ENCODE measurements at places on chromosomes 12 and 14. TPM values are rescaled to one million over a fixed set of nuclear protein-coding genes. Genes with fewer than 3 reads are reported as not detected.

- DNase-seq: no peak
- H3K27ac ChIP-seq: no peak overlapping the region
- H3K4me3 ChIP-seq: no peak overlapping the region
- H3K27me3 ChIP-seq: no peaks in the 10 kb centered on the region
- H3K4me1 ChIP-seq: no peaks in the 10 kb centered on the region
These were observed 201.8 kb downstream of the NUBPL start for GRCh38 chr14:31763041-31763440.

The ESYT1 gene
- 75.3 TPM for total RNA-seq

DNA sequence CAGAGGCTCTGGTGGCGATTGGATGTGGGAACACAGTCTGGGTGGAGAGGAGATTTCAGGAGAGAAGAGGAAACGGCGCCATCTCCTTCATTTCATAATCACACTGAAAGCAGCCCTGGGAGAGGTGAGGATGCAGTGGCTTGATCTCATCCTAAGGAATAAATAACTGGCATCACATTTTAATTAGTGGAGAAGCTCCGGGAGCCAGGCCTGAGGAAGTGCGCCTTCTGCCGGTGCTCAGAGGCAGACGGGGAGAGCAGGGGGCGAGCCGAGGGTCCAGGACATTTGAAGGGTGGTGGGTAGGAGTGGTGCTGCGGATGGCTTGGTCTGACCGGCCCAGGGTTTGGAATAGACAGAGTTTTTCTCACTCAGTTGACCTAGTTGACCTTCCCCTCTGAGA is 265.0 kb downstream of the CACNA1C start:
- H3K4me3 ChIP-seq: no peak overlapping the region
- DNase-seq: no peak
- H3K4me1 ChIP-seq: peaks cover 19% of the 10 kb centered on the region
- no peaks in the 10 kb centered on the region for H3K36me3 ChIP-seq

The MYBPC1 gene
- total RNA-seq: not detected

- H3K4me1 ChIP-seq: no peaks in the 10 kb centered on the region
- no peaks in the 10 kb centered on the region for H3K27me3 ChIP-seq
- H3K27ac ChIP-seq: no peak overlapping the region
- no peak for DNase-seq
- H3K36me3 ChIP-seq: no peaks in the 10 kb centered on the region
These were observed 308.7 kb downstream of the RPAP3 start for GRCh38 chr12:47396902-47397663.

DNA sequence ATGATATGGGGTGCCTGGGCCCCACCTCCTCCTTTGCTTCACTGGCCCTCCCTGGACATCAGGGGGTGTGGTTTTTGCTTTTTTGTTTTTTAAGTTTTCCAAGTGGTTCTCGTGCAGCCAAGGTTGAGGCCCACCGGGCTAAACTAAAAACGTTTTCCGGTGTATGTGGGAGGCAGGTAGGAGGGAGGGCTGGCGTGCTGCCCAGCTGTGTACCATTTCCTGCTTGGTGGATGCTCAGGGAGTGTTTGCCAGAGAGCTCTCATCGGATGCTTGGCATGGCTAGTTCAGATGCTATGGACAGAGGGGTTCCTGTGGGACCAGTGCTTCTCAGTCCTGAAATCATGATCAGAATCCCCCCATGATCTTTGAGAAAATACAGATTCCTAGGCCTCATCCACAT is 246.4 kb downstream of the CACNA1C start:
- no peak for DNase-seq
- H3K27ac ChIP-seq: no peak overlapping the region
- no peak overlapping the region for H3K4me3 ChIP-seq
- H3K4me1 ChIP-seq: peaks cover 3% of the 10 kb centered on the region

DNA sequence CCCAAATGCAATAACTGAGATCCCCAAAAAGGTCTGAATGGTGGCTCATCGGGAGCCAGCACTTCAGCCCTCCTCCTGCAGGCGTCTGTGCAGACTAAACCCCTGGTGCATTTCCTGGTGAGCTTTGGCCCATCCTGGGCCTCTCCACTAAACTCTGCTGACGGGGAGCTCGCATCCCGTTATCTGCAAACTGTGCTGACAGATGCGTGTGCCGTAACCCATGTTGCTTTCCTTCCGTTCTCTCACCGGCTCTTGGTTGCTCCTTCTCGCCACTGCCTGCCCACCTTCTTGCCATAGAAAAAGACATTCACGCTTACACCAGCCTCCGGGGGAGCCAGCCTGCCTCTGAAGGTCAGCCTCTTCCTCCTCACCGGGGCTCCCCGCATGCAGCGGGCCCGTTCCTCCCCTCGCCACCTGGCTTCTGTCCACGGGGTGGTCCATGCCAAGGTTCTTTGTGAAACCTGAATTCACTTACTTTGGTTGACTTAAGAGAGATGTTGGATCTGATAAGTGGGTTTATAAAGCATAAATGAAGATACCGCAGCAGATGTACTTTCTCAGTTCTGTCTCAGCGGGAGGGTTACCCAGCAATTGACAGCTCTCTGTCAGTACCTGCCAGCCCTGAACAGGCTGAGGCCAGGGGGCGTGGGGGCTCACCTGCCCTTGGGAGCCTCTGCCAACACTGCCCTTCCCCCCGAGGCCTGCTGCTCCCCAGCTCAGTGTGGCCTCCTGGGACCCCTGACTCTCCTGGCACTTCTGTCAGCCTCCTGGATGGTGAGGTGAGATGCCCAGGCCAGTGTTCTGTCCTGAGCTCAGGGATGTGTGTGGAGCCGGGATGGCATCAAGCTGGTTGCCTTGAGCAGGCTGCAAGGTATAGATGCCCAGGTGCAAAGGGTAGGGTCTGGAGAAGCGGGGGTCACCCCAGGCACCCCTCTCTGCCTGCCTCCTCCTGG is 14.2 kb downstream of the ZFYVE21 start:
- H3K27me3 ChIP-seq: no peaks in the 10 kb centered on the region
- no peaks in the 10 kb centered on the region for H3K36me3 ChIP-seq
- no peaks in the 10 kb centered on the region for H3K4me1 ChIP-seq
- no peak overlapping the region for H3K4me3 ChIP-seq

The DACT1 gene
- total RNA-seq: 3.4 TPM

DNA sequence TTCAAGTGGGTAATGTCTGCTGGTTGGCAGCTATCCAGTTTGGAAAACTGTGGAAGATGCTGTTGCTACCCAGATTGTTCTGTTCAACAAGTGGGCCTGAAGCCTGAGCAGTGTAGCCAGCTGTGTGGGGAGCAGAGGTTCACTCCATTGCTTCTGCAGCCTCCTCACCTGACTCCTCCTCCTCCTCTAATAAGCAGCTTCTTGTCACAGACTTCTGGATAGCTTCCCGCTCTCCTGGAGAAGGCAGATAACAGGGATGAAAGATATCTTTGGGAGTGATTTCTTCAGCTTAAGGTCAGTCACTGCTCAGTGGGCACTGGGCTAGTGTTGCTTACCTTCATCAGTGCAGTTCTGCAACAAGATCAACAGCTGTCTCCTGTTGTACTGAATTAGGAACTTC is 2.0 kb downstream of the POP5 start:
- peaks cover 10% of the 10 kb centered on the region for H3K4me1 ChIP-seq
- H3K27me3 ChIP-seq: peaks cover 8% of the 10 kb centered on the region
- no peak overlapping the region for H3K4me3 ChIP-seq
- no peak overlapping the region for H3K27ac ChIP-seq

DNA sequence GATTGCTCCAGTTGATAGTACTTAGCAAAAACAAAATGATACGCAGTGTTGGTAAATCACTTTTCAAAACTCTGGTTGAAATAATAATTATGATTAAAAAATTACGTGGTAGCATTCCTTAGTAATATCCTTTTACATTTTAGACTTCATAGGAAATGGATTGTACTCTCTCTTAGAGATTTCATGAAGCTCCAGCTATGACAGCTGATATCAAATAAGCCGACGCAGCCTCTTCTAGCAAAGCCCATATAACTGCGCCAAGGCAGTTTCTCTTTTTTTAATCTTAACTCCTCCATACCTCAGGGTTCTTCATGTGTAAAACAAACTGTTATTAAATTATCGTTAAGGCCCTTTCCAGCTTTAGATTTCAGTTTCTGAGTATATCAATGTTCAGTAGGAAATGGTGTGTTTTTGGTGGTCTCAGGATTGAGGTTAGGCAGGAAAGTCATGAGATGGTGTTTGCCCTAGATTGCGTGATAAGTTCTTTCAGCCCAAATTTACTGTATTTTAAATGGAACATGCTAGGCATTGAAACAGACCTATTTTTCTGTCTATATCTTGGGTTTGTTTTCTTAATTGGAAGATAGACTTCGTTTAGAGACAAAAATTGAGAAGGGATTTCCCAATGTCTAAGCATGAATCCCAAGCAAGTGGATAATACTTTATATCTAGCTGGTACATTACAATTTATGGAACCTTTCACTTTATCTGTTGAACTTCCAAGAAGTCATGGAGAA is 902 bp upstream of the CFL2 start:
- H3K27me3 ChIP-seq: peaks cover 17% of the 10 kb centered on the region
- no peak for DNase-seq
- H3K27ac ChIP-seq: no peak overlapping the region
- H3K4me3 ChIP-seq: peak overlapping the region; percentile 73
- peaks cover 15% of the 10 kb centered on the region for H3K36me3 ChIP-seq

DNA sequence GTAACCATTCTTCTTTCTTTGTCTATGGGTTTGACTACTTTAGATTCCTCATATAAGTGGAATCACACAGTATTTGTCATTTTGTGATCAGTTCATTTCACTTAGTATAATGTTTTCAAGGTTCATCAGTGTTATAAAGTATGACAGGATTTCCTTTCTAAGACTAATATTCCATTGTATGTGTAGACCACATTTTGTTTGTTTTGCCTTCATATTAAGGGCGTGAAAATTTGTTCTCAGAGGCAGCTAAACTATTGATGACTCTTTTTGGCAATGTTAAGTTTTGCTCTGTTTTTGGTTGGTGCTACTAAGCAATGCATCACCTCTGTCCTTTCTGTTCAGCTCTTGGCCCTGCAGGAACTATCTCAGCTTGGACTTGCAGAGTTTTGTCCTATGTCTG is 1.7 kb upstream of the KLRG1 start:
- no peak overlapping the region for H3K27ac ChIP-seq
- no peaks in the 10 kb centered on the region for H3K27me3 ChIP-seq
- H3K36me3 ChIP-seq: no peaks in the 10 kb centered on the region
- H3K4me1 ChIP-seq: no peaks in the 10 kb centered on the region
- no peak for DNase-seq
- no peak overlapping the region for H3K4me3 ChIP-seq

GRCh38 chr14:40694023-40694422 is 912.7 kb upstream of the LRFN5 start:
- H3K27me3 ChIP-seq: no peaks in the 10 kb centered on the region
- no peak for DNase-seq
- no peak overlapping the region for H3K27ac ChIP-seq
- no peak overlapping the region for H3K4me3 ChIP-seq
- H3K4me1 ChIP-seq: no peaks in the 10 kb centered on the region

DNA sequence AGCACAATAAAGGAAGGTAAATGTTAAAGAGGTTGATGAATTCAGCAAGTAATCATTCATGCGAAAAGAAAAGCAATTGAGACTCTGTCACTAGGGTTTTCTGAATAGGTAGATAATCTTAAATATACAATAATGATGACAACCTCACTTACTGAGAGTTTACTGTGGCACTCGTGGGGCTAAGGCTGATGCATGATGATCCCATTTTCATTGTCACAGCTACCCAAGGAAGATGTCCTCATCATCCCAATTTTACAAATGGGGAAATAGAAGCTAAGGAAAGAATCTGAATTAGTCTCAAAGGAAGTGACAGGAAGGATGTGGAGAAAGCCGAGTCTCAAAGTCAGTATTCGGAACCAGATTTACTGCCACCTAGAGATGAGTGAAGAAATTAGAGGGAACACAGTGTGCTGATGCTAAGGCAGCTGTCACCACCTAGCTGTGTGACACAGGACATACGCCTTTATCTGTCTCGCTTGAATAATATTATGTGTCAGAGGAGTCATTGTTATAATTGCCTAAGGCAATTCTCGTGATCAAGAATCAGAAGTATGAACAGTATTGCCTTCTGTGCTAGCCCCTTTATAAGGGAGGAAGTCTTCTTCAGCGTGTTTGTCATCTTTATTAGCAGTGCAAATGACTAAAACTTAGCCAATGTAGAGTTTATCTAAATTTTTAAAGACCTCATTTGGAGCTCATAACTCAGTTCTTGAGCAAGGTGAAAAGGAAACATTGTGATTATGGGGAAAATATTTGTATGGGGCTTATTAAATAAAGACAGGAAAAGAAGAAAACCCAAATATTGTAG is 63.2 kb downstream of the ERGIC2 start:
- no peaks in the 10 kb centered on the region for H3K27me3 ChIP-seq
- DNase-seq: peak; percentile 74
- H3K4me3 ChIP-seq: no peak overlapping the region
- H3K36me3 ChIP-seq: no peaks in the 10 kb centered on the region

GRCh38 chr12:118840399-118840798 is 140.9 kb upstream of the SRRM4 start:
- no peaks in the 10 kb centered on the region for H3K36me3 ChIP-seq
- H3K27ac ChIP-seq: no peak overlapping the region
- no peaks in the 10 kb centered on the region for H3K4me1 ChIP-seq
- DNase-seq: peak; percentile 27

- H3K27me3 ChIP-seq: no peaks in the 10 kb centered on the region
- H3K36me3 ChIP-seq: no peaks in the 10 kb centered on the region
- DNase-seq: no peak
- peaks cover 28% of the 10 kb centered on the region for H3K4me1 ChIP-seq
These were observed 8.2 kb upstream of the C14orf93 start for GRCh38 chr14:23018107-23018506.
